ENCODE measurements at places on chromosomes 4 and X.

GRCh38 chr4:2742081-2742822, 13.9 kb downstream of the TNIP2 start:
- no peak for DNase-seq

DNA sequence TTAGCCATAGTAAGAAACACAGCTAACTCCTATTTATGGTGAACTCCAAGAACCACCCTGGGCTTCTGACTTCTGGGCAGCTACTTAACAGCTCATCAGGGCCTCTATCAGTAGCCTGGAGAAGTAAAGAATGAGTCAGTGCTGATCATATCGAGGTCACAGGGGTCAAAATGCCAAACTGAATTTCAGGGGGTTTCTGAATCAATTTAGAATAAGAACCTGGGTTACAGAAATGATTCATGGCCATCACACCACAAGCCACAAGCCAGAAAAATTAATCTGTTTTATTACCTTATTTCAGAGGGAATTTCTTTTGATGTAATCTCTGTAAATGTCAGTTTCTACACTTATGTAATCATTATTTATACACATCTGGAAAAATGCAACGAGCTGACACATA, 64.4 kb downstream of the CHST7 start:
- DNase-seq, result no peak

GRCh38 chrX:128928636-128929035, 594.7 kb downstream of the SMARCA1 start:
- no peak for DNase-seq

DNA sequence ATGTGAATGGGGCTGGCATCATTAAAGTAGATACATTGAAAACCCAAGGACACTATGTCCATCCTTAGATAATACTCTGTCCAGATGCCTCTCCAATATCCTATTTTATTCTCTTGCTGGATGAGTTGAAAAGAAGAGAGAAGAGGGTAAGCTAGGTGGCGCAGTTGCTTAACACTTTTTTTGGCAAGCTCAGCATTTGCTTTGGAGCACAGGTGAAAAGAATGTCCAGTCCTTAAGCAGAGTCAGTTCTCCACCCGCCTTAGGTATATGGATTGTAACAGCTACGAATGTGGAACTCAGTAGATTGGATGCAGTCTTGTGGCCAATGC, 208.4 kb downstream of the NWD2 start:
- DNase-seq, result peak; percentile 82

DNA sequence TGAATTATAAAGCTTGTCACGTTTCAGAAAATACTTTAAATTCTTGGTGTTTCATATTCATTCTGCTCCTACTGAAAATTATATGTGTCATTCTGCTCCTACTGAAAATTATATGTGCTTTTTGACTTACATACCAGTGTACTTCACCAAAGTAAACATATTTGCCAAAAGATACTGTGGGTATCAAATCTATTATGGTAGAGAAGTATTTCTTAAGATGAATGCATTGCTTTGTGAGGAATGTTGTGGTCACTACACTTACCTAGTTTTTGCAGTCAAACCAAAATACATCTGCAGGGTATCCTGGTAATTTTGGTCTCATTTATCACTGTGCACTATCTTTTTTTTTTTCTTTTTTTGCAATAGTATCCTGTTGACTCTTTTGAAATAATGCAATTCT, 287.7 kb upstream of the MAD2L1 start:
- no peak for DNase-seq

- DNase-seq, result peak; percentile 33
Measured at GRCh38 chrX:117743469-117744251, 372.9 kb downstream of the KLHL13 start.

- no peak for DNase-seq
Measured at GRCh38 chr4:184280591-184281071, 63.0 kb upstream of the ENPP6 start.

GRCh38 chr4:174757736-174758135, 71.3 kb downstream of the GLRA3 start:
- no peak for DNase-seq

GRCh38 chr4:173195109-173195508, 26.5 kb downstream of the GALNT7 start:
- DNase-seq, result no peak

GRCh38 chr4:129603241-129603931, 507.4 kb downstream of the C4orf33 start:
- no peak for DNase-seq

GRCh38 chrX:9091258-9091657, 57.3 kb upstream of the FAM9B start:
- no peak for DNase-seq

DNA sequence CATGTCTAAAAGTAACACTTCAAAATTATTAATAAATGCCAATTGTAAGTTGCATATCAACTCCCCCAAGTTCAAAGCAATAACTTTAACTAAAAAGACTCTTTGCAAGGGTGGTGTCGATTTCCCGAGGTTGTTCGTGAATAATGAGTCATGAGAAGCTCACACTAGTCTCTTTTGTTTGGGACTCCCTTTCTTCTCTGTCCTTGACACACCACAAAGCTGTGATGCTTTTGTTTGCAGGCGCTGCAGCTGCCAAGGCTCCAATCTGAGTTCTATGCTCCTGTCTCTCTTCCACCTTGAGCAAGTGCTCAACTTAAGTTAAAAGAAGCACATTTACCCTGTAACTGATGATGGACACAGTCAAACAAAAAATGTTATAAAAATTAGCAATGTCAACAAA, 65.9 kb downstream of the FAT1 start:
- DNase-seq, result no peak

DNA sequence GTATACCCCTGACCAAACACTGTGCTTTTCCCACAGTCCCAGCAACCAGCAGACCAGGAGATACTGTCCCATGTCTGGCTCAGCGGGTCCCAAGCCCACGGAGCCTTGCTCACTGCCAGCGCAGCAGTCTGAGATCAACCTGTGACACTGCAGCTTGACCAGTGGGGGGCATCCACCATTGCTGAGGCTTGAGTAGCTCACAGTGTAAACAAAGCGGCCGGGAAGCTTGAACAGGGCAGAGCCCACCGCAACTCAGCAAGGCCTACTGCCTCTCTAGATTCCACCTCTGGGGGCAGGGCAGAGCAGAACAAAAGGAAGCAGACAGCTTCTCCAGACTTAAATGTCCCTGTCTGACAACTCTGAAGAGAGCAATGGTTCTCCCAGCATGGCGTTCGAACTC, 58.1 kb downstream of the SLC10A6 start:
- DNase-seq, result no peak

DNA sequence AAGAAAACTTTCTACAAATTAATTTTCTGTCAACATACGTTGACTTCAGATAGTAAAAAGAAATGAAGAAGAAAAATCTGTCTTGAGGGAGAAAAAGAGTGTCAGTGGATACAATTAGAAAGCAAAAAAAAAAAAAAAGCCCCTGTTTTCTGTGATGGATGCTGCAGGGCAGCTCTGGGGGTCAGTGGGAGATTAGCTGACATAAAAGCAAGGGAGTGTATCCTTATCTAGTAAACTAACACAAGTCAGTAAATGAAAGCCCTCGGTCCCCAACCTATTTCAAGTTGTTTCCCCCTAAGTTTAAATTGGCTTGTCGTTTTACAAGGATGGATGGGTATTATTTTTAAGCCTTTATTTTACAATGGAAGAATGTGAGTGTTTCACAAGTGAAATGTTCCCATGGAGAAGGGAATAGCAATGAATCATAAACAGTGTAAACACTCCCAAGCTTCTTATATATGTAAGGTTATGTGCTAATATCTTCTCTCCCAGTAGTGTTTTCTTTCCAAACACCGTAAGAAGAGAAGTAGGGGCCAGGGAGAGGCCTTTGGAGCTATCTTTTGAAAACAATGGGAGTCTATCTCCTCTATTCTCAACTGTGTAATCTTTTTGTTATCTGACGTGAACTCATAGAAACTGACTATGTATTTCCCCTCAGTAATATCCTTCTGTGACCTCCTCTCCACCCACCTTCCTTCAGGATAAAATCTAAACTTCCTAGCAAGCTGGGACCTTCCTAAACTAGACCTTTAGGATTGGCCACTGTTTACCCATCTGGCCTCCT, 347.7 kb downstream of the FBXO8 start:
- peak; percentile 9 for DNase-seq

GRCh38 chr4:4512282-4512681, 29.6 kb downstream of the STX18 start:
- no peak for DNase-seq

- no peak for DNase-seq
Measured at GRCh38 chr4:104022226-104022625, 302.4 kb upstream of the TACR3 start.

DNA sequence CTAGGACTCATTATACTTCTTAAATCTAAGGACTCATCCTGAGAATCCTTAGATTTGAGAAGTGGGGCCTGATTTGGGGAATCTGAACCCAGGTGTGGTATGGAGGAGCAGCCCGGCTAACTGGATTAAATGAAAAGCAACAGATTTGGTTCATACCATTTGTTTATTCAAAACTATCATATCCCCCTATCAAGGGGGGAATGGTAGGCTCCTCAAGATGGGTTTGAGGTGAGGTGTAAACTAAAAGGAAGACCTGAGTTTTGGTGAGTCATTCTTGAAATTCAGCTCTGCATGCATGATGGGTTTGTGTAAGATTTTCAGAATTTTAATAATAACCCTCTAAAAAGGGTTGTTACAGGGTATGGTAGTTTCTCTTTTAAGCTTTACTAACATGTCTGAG, 53.4 kb downstream of the CASP6 start:
- no peak for DNase-seq

DNA sequence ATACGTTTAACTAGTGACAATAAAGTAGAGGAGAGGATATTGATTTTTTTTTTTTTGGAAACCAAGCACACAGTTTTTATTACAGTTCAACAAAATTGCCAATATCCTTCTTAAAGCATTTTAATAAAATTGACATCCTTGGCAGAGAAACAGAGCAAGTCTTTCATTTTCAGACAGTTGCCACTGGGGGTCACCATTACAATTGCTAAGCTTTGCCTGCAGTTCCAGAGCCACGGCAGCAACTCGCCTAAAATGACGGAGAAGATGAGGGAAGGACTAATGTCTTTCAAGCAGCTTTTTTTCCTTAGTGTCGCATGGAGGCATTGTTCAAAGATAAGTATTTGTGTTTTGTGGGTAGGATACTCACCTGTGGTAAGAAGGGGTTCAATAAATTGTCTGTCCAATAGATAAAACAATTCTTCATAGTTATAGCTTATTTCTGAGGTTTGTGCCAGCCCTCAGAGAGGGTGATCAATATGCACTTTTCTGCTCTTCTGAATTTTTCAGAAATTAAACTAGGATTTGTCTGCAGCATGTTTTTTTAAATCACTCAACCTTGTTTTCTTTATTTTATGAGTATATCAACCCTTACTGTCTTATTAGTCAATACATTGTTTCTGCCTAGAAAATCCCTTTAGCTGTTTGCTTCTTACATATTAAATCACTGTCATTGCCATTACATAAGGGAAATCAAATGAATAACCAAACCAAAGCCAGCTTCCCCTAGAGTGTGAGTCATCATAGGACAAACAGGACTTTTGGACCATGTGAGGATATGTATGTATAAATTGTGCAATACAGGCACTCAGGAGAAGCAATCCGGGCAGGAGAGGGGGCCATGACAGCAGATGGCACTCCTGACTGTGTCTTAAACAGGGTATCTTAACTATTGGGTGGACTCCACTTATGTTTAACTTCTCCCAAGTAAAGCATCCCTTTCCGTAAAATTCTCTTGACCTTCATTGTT, 508.1 kb upstream of the ARX start:
- DNase-seq, result peak; percentile 51

GRCh38 chr4:82733636-82734035, 65.0 kb downstream of the SCD5 start:
- no peak for DNase-seq

DNA sequence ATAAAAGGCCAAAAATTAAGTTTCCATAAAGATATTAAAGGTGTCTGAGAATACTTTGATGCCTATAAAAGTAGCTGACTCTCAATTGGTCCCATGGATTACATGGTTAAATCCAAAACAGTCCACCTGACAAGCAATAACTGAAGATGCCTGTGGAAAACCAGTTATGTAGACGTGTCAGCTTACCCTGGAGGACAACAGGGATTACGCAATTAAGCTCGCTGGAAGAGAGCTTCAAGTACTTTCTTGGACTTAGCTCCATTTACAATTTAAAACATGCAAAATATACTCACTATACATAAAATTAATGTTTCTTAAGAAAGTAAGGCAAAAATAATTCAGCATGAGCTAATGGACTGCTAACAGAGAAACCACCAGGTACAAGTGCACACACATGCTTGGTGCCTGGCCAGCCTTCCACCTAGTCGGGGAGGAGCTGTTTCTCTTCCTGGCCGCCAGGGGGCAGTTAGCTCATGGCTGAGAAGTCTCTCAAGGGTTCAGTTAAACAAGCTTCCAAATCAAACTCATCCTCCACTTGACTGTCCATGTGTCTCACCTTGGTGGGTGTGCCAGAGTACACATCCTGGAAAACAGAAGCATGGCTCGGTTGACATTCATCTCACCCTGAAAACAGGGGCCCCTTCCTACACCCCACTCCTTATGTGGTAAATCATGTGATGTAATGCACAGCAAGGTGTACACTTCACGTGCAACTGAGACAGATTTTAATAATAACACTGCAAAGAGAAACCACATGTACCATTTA, 9.2 kb upstream of the FAM53A start:
- DNase-seq, result peak; percentile 69

DNA sequence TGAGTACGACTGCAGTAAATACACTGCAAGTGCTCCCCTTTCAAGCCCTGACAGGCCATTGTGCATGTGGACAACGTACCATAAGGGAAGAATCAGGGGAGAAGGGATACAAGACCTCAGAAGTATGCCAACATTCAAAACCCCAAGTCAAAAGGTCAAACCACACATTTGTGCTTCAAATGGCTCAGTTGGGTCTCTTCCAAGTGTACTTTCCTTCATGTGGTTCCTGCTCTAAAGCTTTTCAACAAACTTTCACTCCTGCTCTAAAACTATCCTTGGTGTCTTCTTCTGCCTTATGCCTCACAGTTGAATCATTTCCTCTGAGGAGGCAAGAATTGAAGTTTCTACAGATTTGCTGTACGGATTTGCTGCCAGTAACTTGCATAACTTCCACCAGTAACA, 305.7 kb upstream of the SLIT2 start:
- DNase-seq, result no peak

DNA sequence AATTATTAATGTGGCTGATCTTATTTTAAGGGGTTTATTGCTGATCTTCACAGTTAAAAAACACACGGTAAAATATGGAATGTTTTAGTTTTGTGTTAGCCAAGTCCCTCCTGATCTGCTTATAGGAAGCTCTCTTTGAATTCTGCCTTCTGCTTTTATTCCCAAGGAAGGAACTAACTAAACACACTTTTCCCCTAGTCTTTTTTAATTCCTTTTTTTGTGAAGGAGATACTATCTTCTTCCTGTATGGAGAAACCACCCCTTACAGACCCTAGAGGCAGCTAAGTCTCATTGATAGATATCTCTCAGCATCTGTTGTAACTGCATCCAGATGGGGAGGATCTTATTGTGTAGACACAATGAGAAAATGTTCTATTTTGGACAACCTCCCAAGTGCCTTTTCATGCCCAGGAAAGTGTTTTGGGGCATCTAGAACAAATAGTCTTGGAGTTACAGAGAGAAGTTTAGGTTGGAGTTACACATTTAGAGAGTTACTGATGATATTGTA, 64.4 kb downstream of the AFF1 start:
- DNase-seq, result no peak

- no peak for DNase-seq
Measured at GRCh38 chr4:115229873-115230272, 116.5 kb upstream of the NDST4 start.

All from large intestine (tissue), 12 donors.